ENCODE measurements at places on chromosomes 1 and 21.

DNA sequence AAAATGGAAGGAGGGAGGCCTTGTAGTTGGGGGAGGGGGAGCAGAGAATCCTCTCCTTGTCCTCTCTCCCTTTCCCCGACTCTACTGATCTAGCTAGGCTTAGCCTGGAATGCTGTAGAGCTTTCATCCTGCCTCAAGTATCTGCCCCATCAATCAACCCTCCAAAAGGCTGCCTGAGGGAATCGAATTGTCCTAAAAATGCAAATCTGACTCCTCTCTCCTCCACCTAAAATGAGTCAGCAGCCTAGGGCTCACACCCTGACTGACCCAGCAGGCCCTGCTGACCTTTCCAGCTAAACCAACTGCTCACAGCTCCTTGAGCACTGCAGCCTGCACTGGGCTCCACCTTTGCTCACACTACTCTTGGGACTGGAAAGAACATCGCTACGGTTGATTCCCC lies 2.8 kb downstream of the HPDL start:
- DNase-seq = no peak

DNA sequence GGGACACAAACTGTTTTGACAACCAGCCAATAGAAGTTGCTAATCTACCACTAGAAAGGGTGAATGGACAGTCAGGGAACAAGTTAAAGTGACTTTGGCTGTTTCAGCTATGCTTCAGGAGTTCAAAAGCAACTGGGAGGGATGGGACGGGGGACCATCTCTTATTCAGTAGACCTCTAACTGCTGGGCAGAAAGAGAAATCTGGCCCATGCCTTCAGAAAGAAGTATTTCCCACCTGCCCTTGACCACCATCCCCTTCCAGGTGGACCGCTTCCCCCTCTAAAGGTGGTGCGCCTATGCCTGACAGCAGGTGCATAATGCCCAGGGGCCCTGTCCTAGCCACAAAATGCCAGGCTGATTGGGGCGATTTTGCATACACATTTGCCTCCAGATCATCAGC lies 5.2 kb downstream of the ITPKB start:
- no peak for DNase-seq

DNA sequence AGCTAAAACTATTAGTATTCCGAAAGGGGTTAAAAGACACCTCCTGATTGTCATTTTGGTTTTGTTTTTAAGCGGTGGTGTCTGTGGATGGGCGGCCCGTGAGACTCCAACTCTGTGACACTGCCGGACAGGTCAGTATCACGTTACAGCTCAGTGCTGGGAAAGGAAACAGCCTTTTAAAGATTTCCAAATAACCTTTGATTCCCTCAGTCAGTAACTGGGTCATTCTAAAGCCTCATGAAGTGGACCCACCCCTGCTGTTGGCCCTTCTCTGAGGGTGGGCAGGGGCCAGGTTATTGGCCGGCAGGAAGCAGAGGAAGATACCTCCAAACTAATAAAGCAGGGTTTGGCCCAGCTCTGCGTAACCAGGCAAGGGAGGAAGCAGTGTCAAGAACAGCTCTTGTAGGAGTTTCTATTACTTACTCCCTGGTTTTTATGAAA lies 2.3 kb downstream of the RHOU start:
- DNase-seq = no peak

GRCh38 chr1:234776876-234777855 lies 167.2 kb upstream of the IRF2BP2 start:
- DNase-seq = peak; percentile 36

- DNase-seq = no peak
Observed at GRCh38 chr1:220750131-220750515, 2.0 kb downstream of the MTARC2 start.
